ENCODE measurements at places on chromosomes 11 and 22.

- no peak for DNase-seq
These were observed 12.0 kb upstream of the ZDHHC13 start for GRCh38 chr11:19105011-19105410.

- DNase-seq: no peak
These were observed 123.9 kb downstream of the MPPED1 start for GRCh38 chr22:43535741-43536140.

GRCh38 chr11:45223496-45223895 is 62.6 kb downstream of the SYT13 start:
- no peak for DNase-seq

DNA sequence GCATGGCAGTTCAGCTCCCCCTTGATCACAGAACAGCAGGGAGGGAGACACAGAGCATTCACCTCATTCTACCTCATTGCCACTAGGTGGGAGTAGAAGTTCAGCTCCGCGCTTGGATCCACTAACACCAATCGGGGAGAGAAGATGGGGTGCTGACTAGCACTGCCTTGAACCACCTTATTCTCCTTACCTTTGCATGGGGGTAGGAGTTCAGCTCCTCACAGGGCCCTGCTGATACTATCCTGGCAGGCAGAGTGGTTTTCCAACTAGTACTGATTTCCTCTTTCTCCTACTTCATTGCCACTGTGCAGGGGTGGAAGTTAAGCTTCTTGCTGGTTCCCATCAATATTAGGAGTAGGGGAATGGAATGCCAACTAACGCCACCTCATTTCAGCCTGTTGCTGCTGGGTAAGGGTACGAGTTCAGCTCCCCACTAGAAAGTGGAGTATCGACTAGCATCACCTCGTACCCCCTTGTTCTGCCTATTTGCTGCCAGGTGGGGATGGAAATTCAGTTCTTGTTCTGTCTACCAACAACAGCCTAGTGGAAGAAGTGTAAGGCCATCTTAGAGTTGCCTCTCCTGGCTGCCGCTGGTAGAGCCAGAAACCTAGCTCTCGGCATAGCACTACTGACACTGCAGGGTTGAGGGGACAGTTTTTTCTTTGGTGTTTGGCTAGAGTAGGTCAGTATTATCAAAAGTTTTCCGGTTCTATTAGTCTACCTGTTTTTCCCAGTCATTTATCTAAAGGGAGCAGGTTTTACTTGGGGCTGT is 550.9 kb upstream of the CCDC90B start:
- DNase-seq: no peak

DNA sequence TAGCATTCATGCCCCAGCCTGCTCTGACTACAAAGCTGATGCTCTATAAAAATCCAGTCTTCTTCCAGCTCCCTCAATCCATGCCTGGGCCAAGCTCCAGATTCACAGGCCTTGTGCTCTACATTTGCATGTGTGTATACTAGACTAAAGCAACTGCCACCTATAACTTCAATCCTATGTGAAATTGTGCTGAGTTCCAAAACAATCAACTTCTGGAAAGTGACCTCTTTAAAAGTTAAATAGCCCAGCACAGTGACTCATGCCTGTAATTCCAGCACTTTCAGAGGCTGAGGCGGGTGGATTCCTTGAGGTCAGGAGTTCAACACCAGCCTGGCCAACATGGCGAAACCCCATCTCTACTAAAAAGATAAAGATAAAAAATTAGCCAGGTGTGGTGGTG is 114.3 kb upstream of the ZC3H12C start:
- DNase-seq: no peak

DNA sequence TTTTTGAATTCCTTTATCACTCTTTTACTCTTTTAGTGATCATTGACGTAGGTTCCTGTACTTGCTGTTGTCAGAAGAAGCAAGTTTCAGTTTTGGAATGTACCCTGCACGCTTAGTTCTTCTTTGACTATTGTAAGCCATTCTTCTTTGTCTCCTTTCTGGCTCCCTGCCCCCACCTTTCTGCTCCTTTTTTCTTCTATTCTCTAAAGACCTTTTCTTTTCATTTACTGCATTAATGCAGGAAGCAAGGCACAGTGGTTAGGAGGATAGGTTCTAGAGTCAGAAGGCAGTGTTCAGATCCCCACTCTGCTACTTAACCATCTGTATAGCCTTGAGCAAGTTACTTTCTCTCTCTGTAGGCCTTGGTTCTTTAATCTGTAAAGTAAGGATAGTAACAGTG is 33.7 kb upstream of the RAG2 start:
- no peak for DNase-seq

DNA sequence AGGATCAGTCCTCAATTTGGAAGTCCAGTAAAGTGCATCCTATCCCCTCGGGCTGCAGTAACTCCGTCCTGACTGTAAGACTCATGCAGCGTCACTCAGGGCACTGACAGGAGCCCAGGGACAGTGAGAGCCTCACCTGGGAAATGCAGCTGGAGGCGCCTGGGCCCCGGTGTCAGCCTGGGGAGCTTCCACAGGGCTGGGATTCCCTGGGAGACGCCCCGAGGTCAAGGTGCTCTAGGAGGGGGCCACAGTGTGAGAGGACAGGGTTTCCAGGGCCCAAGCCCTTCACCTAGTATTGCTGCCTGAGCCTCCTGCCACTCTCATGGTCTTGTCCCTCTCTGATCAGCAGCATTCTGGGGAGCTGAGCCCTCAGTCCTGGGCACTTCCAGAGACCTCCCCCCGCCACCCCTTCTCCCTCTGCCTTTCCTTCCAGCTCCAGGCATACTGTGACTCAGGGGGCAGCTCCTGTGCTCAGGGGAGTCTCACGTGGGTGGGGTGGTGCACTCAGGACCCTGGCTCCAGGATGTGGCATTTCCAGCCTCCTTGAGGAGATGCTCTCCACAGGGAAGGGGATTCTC is 99.1 kb upstream of the IGLL5 start:
- no peak for DNase-seq

DNA sequence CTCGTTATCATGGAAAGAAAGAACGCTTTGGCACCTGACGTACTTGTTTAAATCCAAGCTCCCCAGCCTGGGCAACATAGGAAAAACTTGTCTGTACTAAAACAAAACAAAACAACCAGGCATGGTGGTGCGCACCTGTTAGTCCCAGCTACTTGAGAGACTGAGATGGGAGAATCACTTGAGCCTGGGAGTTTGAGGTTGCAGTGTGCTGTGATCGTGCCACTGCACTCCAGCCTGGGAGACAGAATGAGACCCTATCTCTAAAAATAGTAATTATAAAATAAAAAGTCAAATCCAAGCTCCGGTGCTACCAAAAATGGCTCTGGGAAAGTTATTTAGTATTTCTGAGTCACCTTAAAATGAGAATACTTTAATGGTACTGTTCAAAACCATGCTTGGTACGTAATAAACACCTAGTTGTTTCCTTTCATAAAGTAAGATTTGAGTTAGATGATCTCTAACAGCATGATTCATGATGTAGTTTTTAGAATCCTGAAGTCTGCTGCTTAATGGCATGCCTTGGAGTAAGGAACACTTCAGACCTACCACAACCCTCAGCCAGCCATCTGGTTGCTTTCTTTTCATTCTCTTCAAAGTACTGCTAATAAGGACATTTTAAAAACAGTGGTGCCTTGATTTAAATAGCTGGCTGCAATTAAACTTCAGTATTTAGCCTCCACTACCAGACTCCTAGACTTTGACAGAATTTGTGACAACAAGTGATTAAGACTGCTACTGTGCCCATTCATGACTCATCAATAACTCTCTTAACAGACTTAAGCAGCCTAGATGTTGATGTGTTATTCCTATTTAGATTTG is 8.4 kb downstream of the PPME1 start:
- no peak for DNase-seq

DNA sequence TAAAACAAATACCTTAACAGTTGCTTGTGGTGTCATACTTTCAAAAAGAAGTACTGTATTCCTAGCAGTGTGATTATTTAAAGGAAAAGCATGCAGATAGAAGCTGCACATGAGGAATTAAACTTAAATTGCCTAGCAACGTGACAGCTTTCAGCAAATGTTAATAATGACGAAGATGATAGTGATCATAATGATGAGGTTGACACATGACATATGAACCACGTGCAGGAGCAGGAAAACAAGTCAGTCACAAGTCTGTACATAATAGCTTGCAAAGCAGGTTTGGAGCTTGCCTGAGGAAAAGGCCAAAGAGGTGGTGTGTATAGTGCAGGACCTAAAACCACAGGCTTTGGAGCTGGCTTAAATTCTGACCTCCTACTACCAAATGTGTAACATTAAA is 30.6 kb upstream of the PIK3C2A start:
- no peak for DNase-seq

GRCh38 chr11:43516316-43516850 is 157.7 kb downstream of the TTC17 start:
- no peak for DNase-seq

GRCh38 chr11:119513131-119513805 is 90.3 kb upstream of the THY1 start:
- DNase-seq: no peak

GRCh38 chr11:131178020-131178419 is 192.4 kb upstream of the NTM start:
- DNase-seq: no peak

DNA sequence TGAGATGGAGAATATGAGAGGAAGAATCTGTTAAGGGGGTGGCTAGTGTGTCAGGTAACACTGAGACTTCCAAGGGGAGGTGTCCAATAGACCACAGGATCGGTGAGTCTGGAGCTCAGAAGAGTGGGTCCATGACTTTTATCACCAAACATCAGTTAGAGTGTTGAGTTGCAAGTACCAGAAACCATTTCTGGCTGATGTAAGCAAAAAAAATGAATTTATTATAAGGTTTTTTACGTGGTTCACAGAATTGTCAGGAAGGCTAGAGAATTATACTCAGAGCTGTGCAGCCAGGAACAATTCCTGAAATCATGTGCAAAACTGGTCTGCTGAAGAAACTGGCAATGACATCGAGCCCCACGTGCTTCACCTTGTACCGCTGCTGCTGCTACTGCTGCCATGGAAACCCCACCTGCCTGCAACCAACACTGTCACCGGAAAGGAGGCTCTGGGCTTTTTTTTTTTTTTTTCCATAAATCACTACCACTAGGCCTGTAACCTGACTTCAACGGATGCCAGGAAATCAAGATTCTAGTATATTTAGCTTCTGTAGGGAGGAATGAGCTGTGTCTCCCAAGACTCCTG is 16.6 kb upstream of the STK33 start:
- DNase-seq: no peak

DNA sequence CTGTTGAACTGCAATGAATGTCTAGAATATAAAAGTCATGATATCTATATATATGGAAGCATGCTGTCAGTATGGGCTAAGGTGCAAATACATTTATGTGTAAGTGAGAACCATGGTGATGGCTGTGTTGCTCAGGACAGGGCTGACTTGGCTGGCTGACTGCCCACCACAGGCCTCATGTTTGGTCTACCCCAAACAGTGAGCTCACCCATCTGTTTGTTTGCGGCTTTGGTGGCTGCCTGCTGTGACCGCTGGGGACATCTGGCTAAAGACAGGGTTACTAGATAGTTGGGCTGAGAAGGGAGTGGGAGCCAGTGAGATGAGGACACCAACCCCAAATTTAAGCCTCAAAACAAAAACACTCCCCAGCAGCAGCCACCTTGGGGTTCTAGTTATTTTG is 6.3 kb downstream of the CD44 start:
- no peak for DNase-seq

DNA sequence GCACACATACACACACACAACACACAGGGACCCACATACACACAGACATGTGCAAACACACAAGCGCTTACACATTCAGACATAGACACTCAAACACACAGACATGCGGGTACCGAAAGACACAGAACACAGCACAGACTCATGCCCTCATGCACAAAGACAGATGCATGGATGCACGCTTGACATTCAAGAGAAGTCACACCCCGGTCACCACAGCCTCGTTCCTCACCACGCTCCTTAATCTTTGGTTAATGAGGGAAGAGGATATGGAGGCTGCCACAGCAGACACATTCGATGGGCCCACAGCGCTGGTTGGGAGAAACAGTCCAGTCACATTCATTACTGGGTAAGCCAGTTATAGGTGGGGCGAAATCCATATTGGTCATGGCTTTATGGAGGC is 51.9 kb upstream of the EIF3D start:
- no peak for DNase-seq

- DNase-seq: no peak
These were observed 6.4 kb downstream of the BIRC3 start for GRCh38 chr11:102323542-102324251.

- DNase-seq: no peak
These were observed 319.0 kb downstream of the DDX10 start for GRCh38 chr11:108983636-108984420.

- no peak for DNase-seq
These were observed 410.7 kb upstream of the API5 start for GRCh38 chr11:42901084-42901483.

DNA sequence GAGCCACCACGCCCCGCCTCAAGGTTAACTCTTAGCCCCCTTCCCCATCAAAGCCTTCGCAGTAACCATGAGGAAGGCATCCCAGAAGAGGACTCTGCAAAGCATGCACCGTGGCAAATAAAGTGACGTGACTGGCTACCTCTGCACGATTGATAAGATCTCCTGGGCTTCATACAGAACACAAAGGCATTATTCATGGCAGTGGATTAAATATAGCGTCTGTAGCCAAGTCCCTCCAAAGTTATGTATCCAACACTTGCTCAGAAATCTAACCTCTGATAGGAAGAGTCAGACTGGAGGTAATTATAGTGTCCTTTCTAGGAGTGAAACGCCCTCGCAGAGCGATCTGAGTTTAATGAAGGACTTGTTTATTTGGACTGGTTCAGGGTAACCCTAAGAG is 22.4 kb downstream of the CPT1A start:
- DNase-seq: no peak

DNA sequence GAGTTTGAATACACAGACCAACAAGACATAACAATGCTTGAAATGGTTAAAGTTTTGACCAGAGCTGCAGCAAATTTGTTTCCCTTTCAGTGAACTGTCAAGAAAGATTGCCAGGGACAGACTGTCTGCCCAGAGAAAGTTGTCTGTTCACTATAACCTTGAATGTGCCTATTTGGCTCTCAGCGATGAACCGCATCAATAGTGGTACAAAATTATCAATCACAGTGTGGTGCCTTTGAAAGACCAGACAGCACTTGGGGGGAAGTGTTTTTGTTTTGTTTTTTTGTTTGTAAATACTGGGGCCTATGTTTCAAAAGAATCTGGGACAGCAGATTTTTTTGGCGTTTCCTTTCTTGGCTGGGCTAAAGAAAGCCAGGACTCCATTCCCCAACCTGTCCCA is 123.1 kb downstream of the CD44 start:
- DNase-seq: no peak

DNA sequence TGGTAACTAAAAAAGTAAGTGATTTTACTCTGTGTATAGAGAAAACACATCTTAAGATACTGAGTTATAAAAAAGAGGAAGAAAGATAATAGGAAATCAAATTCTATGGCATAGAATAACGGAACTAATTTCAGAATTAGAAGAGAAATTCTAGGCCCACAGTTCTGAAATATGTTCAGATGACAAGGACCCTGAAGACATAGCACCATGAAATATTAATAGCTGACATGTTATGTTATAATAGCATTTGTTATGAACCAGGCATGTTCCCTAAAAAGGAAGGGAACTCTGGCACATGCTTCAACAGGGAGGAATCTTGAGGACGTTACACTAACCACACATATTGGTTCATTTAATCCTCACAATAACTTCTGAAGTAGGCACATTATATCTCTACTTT is 32.7 kb downstream of the PRDM10 start:
- no peak for DNase-seq

- DNase-seq: no peak
These were observed 52.5 kb upstream of the VSTM5 start for GRCh38 chr11:93902921-93903320.

- DNase-seq: no peak
These were observed 41.6 kb downstream of the BUD13 start for GRCh38 chr11:116731097-116731761.

GRCh38 chr11:22681281-22681812 is 14.9 kb downstream of the GAS2 start:
- no peak for DNase-seq

Measured in stimulated activated naive CD4-positive, alpha-beta T cell (primary cell).